Vagina (tissue), 2 donors: ENCODE measurements at places on chromosomes 6 and 20.

- DNase-seq: no peak
These were observed 45.7 kb upstream of the TMEM170B start for GRCh38 chr6:11491596-11492463.

DNA sequence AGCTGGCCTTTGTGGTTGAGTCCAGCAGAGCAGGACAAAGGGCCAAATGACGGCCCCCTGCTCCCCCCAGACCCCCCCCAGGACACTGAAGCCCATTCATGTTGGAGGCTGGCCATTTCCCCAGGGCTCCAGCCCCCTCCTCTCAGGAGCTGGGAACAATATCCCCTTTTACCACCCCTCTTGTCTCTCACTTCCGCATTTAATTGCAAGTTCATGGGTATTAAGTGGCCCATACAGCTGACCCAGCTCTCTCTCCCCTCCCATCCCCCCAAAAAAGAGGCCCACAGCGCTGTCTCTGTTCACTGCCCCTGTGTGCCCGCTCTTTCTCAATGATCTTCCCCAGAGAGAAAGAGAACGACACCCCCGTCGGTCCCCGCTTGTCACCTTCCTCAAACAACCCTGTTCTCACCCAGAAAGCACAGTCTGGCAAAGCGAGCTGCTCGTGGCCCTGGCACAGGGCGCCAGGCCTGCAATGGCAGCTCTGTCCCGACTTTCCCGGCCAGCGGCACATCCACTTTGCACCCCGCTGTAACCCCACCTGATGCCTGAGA is 30.4 kb downstream of the PREX1 start:
- DNase-seq: no peak

GRCh38 chr6:105310371-105310770 is 92.5 kb downstream of the PREP start:
- DNase-seq: no peak

DNA sequence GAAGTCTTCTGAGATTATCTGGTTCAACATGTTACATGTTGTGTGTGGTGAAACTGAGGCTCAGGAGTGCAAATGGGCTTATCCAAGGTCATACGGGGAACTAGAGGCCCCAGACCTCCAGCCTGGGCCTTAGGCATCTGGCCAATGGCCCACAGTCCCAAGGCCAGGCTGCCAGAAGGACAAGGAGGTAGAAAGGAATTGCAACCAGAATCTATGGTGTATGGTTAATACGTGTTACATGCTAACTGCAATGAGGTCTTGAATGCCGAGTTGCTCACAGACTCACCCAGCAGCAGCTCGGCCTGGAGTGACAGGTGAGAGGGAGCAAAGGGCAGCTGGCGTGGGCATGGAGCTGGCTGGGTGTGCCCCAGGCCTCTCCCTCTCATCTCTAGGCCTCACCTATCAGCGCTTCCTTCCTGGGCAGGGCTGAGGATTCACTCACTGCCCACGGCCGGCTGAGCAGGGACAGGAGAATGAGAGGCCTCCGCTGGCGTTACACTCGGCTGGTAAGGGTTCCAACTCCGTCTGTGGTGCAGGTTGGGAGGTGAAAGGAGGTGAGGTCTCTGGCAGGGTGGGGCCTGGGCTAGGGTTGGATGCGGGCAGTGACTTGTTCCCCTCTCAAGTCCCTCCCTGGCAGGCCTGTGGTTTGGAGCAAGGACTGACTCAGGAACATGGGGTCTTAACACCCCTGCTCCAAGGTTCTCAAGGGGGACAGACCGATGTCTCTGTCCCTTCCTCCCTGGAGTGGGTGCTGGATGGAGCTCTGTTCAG is at the start of gene TLDC2:
Gene TLDC2, plus strand, starts transcription at position 437 of the 771 bp plus-strand sequence. Its CDS starts 37 bp downstream, at position 474.
- no peak for DNase-seq

DNA sequence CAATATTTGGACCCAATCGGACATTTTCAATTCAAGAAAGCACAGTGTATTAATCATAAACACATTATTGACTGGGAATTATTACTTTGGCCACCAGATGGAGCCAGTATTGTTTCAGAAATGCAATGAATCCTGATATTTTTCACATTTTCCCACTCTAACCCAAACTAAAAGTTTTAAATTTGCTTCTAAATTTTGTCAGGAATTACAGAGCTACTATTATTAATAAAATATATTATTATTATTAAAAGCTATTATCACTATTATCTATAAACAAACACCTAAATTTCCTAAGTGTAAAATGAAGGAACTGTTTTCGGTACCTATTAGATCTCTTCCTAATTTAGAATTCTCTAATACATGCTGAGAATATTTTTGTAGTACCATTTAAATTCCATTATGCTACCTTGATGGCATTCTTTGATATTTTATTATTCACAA is 245.3 kb downstream of the OGFRL1 start:
- DNase-seq: no peak

- no peak for DNase-seq
These were observed 21.9 kb downstream of the SGK1 start for GRCh38 chr6:134295953-134296553.

DNA sequence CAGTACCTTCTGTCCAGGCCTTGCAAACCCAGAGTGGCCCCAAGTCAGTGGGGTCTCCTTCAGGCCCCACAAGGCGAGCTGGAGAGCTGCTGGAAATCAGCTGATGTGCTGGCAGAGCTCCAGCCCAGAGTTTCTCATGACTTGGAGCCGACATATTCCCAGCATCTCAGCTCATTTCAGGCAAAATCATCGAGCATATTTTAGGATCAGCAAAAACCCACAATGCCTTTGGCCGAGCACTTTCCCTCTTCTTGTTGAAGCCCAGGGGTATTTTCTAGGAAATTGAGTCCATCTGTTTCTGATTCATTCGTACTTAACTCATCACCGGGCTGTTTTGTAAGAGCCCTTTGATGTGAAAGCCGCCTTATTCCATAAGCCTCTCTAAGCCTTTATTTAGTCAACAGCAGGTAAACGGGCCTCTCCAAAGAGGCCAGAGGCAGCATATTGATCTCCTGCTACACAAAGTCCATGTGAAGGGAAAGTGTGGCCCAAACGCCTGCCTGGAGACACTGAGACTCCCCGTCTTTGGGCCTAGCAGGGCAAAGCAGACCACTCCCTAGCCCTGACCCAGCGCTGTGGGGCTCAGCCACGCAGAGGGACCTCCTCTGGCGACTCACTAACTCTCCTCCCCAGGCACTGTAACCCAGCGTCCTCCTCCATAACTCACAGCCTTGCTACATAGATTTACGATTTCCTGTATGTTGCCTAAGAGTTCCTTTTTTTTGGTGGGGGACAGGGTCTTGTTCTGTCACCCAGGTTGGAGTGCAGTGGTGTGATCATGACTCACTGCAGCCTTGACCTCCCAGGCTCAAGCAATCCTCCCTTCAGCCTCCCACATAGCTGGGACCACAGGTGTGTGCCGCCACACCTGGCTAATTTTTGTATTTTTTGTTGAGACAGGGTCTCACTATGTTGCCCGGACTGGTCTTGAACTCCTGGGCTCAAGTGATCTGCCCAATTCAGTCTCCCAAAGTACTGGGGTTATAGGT is 12.1 kb upstream of the C20orf203 start:
- DNase-seq: no peak

GRCh38 chr20:40502576-40502975 is 186.5 kb downstream of the MAFB start:
- DNase-seq: no peak

- peak; percentile 90 for DNase-seq
These were observed at the start of gene MACROD2 for GRCh38 chr20:13995086-13995665. MACROD2 (plus strand) TSS chr20:13995516.

GRCh38 chr6:132683543-132683942 is 24.6 kb upstream of the TAAR1 start:
- no peak for DNase-seq

GRCh38 chr6:53484476-53485280 is 60.2 kb downstream of the GCLC start:
- no peak for DNase-seq

GRCh38 chr6:143026696-143027449 is 33.8 kb upstream of the AIG1 start:
- DNase-seq: no peak

DNA sequence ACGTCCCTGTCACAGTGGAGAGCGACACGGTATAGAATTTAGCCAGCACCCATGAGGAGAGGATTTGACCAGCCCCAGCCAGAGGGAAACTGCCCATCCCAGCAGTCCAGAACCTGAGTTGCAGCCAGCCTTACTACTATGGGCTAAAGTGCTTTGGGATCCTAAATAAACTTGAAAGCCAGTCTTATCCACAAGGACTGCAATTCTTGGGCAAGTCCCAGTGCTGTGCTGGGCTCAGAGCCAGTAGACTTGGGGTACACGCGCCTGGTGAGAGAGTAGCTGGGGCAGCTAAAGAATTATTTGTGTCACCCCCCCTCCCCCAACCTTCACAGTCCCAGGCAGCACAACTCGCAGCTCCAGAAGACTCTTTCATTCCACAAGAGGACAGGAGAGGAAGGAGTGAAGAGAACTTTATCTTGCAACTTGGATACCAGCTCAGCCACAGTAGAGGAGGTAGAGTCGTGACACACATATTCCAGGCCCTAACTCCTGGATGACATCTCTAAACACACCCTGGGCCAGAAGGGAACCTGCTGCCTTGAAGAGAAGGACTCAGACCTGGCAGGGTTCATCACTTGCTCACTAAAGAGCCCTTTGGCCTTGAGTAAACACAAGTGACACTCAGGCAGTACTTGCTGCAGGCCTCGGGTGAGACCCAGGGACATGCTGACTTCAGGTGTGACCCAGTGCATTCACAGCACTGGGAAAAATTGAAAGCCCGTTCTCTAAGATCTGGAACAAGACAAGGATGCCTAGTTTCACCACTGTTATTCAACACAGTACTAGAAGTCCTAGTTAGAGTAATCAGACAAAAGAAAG is 100.3 kb downstream of the REV3L start:
- no peak for DNase-seq

DNA sequence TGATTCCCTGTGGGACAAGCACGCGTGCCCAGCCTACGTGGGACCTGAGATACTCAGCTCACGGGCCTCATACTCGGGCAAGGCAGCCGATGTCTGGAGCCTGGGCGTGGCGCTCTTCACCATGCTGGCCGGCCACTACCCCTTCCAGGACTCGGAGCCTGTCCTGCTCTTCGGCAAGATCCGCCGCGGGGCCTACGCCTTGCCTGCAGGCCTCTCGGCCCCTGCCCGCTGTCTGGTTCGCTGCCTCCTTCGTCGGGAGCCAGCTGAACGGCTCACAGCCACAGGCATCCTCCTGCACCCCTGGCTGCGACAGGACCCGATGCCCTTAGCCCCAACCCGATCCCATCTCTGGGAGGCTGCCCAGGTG is 11.9 kb upstream of the RBCK1 start:
- DNase-seq: no peak

- no peak for DNase-seq
These were observed 116.0 kb upstream of the SUPT3H start for GRCh38 chr6:45493761-45494160.

- DNase-seq: no peak
These were observed 16.9 kb upstream of the FANCE start for GRCh38 chr6:35435074-35435837.

DNA sequence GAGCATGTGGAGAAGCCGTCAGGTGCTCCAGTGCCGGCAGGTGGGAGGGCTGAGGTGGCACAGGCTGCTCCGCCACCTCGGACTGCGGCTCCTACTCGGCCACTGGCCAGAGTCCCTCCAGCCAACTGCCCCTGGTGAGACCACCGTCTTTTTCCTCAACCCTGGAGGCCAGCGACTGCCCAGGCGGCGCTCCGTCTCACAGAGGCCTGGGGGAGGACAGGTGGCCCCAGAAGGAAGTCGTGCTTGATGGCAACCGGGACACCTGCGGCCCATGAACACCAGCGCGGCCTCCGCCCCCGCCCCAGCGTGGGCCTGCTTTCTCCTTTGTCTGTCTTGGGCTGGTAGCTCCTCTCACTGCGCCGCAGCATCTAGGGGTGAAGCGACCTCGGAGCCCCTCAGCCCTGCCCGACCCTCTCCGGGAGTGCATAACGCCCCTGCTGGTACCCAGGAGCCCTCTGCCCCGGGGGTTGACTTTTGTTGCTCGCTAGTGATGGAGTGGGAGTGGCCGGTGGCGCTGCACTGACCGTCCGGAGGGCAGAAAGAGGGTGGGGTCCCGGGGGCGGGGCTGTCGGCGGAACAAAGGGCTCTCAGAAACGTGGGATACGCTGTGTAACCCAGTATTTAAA is 706 bp upstream of the TUBB2B start:
- no peak for DNase-seq
